Activated naive CD8-positive, alpha-beta T cell treated with anti-CD3 and anti-CD28 coated beads, Interleukin-2, amount 50 U/mL, for 24 hours (primary cell): ENCODE measurements at places on chromosomes 11 and 22.
A peak's percentile ranks its signal among the peaks of the same experiment; 100 is the strongest.

DNA sequence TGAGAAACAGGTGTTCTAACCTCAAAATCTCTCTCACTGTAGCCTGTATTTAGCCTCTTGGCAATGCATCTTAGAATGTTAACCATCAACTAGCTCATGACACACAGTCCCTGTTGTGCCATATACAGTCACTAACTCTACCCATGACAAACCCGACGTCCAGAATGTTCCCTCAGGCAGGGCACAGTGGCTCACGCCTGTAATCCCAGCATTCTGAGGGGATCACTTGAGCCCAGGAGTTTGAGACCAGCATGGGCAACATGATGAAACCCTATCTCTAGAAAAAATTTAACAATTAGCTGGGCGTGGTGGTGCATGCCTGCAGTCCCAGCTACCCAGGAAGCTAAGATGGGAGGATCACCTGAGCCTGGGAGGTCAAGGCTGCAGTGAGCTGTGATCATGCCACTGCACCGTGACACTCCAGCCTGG lies 18.2 kb upstream of the CCDC34 start:
- H3K36me3 ChIP-seq = no peaks in the 10 kb centered on the region
- H3K4me1 ChIP-seq = no peaks in the 10 kb centered on the region
- no peak overlapping the region for H3K4me3 ChIP-seq

- no peaks in the 10 kb centered on the region for H3K36me3 ChIP-seq
- no peak overlapping the region for H3K27ac ChIP-seq
- no peaks in the 10 kb centered on the region for H3K27me3 ChIP-seq
- no peak overlapping the region for H3K4me3 ChIP-seq
Observed at GRCh38 chr11:106691807-106692365, 326.4 kb downstream of the GUCY1A2 start.

DNA sequence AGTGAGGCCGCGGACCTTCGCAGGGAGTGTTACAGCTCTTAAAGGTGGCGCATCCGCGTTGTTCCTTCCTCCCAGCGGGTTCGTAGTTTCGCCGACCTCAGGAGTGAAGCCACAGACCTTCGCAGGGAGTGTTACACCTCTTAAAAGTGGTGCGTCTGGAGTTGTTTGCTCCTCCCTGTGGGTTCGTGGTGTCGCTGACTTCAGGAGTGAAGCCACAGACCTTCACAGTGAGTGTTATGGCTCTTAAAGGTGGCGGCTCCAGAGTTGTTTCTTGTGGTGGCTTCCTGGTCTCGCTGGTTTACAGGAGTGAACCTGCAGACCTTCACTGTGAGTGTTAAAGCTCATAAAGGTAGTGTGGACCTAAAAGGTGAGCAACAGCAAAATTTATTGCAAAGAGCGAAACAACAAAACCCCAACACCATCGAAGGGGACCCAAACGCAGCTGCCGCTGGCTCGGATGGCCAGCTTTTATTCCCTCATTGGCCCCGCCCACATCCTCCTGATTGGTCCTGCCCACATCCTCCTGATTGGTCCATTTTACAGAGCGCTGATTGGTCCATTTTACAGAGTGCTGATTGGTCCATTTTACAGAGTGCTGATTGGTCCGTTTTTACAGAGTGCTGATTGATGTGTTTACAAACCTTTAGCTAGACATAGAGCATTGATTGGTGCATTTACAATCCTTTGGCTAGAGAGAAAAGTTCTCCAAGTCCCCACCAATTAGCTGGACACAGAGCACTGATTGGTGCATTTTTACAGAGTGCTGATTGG lies 1.2 kb upstream of the TMEM45B start:
- H3K4me1 ChIP-seq = peaks cover 29% of the 10 kb centered on the region
- peak overlapping the region; percentile 77 for H3K27ac ChIP-seq
- peak; percentile 74 for DNase-seq
- H3K36me3 ChIP-seq = peaks cover 1% of the 10 kb centered on the region

GRCh38 chr11:61912530-61912898 lies 4.9 kb downstream of the RAB3IL1 start:
- no peaks in the 10 kb centered on the region for H3K4me1 ChIP-seq
- no peak overlapping the region for H3K27ac ChIP-seq
- peaks cover 24% of the 10 kb centered on the region for H3K27me3 ChIP-seq
- no peaks in the 10 kb centered on the region for H3K36me3 ChIP-seq
- H3K4me3 ChIP-seq = no peak overlapping the region
- DNase-seq = no peak

DNA sequence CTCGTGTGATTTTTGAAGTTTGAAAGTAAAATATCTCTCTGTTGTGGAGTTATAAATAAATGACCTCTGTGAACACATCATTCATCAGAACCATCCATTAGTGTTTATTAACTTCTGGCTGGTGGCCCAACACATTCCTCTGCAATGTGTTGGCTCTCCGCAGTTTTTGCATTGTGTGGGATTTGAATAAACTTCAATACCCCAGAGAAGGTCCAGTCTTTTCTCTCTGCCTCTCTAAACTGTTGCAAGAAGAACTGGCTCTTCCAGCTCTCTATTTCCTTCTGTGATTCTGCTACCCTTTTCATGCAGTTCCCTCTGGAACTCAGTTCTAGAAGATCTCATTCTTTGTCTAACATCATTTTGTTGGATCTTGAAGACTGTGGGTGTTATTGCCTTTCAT lies 125.0 kb upstream of the ARHGAP42 start:
- no peak for DNase-seq
- no peak overlapping the region for H3K27ac ChIP-seq
- no peaks in the 10 kb centered on the region for H3K36me3 ChIP-seq
- H3K4me3 ChIP-seq = no peak overlapping the region
